PC-9 (cell line): ENCODE measurements at places on chromosomes 11 and 22. TPM values are rescaled to one million over a fixed set of nuclear protein-coding genes. Genes with fewer than 3 reads are reported as not detected.
A peak's percentile ranks its signal among the peaks of the same experiment; 100 is the strongest.

The FAT3 gene
- 3.4 and 7.6 TPM in 2 replicates for total RNA-seq

The OR5P2 gene
- total RNA-seq, result 1.3 and 2.5 TPM in 2 replicates

The PDE3B gene
- total RNA-seq, result not detected in 2 replicates

The ZDHHC5 gene
- total RNA-seq, result 94.2 and 101 TPM in 2 replicates

The KRTAP5-7 gene
- not detected in 2 replicates for total RNA-seq

The FGF4 gene
- not detected in 2 replicates for total RNA-seq

The CDC42BPG gene
- total RNA-seq, result 31.3 and 33.8 TPM in 2 replicates

GRCh38 chr22:30920407-30920806 is 48.2 kb downstream of the MORC2 start:
- no peak overlapping the region for H3K4me3 ChIP-seq
- H3K4me1 ChIP-seq, result no peaks in the 10 kb centered on the region
- no peaks in the 10 kb centered on the region for H3K27me3 ChIP-seq
- H3K36me3 ChIP-seq, result no peaks in the 10 kb centered on the region
- DNase-seq, result peak; percentile 46

DNA sequence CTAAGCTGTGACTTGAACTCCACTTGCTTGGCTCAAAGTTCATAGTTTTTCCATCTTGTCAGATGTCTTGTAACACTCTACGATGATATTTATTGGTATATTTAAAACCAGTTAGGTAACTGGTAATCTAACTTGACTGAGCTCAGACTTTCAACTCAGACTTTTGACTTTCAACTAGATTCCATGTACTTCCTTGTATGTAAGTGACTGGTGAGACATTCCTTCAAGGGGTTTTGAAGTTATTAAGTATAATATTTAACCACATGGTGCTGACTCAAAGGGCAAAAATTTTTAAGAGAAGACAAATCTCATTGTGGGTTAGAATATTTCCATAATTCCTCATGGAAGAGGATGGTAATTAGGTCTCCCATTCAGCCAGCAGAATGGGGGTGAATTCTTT is 631.3 kb upstream of the ANO5 start:
- no peaks in the 10 kb centered on the region for H3K36me3 ChIP-seq
- DNase-seq, result no peak
- H3K27ac ChIP-seq, result no peak overlapping the region
- no peaks in the 10 kb centered on the region for H3K4me1 ChIP-seq

GRCh38 chr11:94504689-94505293 is 7.5 kb upstream of the C11orf97 start:
- H3K4me1 ChIP-seq, result no peaks in the 10 kb centered on the region; the same call in 1 of the 2 replicates
- no peak for DNase-seq
- H3K27ac ChIP-seq, result no peak overlapping the region

DNA sequence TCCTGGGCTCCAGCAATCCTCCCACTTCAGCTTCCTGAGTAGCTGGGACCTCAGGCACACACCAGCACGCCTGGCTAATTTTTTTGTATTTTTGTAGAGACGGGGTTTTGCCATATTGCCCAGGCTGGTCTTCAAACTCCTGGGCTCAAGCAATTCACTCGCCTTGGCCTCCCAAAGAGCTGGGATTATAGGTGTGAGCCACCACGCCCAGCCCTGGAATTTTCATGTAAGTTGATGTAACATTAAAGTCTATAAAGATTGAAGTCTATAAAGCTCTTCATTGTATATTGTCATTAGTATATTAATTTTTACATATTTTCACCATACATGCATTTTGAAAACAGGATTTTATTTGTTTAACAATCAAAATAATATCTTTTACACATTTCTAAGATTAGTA is 12.5 kb upstream of the DDX17 start:
- peaks cover 5% of the 10 kb centered on the region; the same call in 1 of the 2 replicates for H3K4me1 ChIP-seq
- H3K4me3 ChIP-seq, result no peak overlapping the region
- H3K27me3 ChIP-seq, result no peaks in the 10 kb centered on the region
- H3K36me3 ChIP-seq, result no peaks in the 10 kb centered on the region
- H3K27ac ChIP-seq, result no peak overlapping the region

DNA sequence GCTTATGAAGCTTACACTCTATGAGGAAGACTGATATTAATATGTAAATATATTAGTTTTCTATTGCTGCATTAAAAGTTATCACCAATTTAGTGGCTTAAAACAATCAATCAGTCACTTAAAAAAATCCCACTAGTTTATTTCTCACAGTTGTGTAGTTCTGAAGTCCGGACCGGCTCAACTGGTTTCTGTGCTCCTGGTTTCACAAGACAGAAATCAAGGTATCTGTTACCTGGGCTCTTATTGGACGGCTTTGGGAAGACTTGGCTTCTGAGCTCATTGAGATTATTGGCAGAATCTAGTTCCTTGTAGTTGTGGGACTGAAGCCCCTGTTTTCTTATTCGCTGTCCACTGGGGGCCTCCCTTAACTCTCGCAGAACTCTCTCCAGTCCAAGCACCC is 343.0 kb downstream of the RAB38 start:
- peak; percentile 3 for DNase-seq
- no peaks in the 10 kb centered on the region for H3K36me3 ChIP-seq
- H3K4me1 ChIP-seq, result no peaks in the 10 kb centered on the region
- no peaks in the 10 kb centered on the region for H3K27me3 ChIP-seq

DNA sequence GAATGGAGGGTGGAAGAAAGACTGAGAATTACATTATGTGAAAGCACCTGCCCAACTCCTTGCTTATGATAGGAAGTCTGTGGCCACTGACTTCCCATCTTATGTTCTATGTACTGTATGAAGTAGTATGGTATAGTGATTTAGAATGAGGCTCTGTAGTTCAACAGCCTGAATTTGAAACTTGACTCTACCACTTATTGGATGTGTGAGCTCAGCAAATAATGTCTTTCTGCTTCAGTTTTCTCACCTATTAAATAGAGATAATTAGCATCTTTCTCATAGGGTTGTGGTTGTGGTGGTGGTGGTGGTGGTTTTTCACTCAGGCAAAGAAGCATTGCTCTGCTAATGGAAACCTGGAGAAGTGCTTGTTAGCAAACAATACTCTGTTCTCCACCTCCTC is 121.6 kb downstream of the PAX6 start:
- H3K27me3 ChIP-seq, result no peaks in the 10 kb centered on the region
- no peak overlapping the region for H3K27ac ChIP-seq
- no peak for DNase-seq
- no peaks in the 10 kb centered on the region for H3K36me3 ChIP-seq
- H3K4me3 ChIP-seq, result no peak overlapping the region

- no peaks in the 10 kb centered on the region for H3K4me1 ChIP-seq
- no peak overlapping the region for H3K4me3 ChIP-seq
- no peaks in the 10 kb centered on the region for H3K36me3 ChIP-seq
- no peak for DNase-seq
- no peak overlapping the region for H3K27ac ChIP-seq
Observed at GRCh38 chr22:23383491-23384361, 196.4 kb downstream of the IGLL1 start.

DNA sequence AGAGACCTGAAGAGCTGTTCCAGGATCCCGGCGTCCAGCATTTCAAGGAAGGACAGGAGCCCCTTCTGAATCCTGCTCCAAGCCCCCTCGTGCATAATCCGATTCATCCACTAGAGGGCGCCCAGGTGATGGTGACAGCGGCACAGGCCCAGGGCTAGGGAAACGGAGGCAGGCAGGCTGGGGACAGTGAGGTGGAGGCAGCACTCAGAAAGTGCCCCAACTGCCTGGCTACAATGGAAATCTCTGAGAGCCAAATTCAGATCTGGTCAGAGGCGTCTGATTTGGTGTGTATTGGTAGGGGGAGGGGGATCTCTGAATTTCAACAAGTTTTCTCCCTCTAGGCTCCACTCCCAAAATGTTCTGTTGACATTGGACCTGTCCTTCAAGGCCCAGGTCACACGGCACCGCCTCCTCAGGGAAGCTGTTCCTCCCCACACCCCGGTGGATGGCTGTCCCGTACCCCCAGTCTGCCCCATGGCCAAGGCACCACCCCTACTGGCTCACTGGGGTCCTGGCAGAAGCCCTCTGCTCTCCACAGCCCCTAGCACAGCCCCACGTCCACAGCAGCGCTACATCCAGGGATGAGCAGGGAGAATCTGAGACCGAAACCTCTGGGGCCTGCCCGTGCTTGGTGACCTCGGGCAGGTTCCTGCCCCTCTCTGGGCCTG is 142.9 kb downstream of the CRYBB2 start:
- H3K36me3 ChIP-seq, result no peaks in the 10 kb centered on the region
- no peaks in the 10 kb centered on the region for H3K4me1 ChIP-seq
- no peaks in the 10 kb centered on the region for H3K27me3 ChIP-seq

DNA sequence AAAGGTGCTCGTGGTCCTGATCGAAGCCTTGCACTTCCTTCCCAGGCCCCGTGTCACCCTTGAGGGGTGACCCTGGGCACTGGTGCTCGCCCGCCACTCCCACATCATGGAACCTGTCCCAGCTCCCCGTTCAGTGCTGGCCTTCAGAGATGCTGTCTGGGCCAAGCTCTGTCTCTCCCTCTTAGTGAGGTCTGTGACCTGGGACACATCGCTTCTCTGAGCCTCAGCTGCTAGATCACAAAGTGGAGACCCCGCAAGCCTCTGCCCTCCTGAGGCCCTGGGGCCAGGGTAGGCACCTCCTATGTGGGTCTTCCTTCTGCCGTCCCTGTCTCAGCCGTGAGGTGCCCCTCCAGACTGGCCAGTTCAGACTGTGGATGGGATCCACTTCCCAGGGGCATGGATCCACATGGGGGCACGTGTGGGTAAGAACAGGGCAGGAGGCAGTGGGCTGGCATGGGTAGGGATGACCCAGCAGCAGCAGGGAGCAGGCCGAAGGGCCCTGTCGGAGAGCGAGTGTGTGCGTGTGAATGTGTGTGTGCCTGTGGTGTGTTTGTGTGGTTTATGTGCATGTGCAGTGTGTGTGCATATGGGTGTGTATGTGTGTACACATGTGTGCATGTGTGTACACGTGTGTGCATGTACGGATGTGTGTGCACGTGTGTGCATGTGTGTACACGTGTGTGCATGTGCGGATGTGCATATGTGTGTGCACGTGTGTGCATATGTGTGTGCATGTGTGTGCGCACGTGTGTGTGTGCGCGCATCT is 1073.7 kb downstream of the BRD1 start:
- DNase-seq, result no peak
- no peak overlapping the region for H3K4me3 ChIP-seq
- no peak overlapping the region for H3K27ac ChIP-seq
- peaks cover 87% of the 10 kb centered on the region for H3K27me3 ChIP-seq

GRCh38 chr11:116638463-116638862 is 134.3 kb downstream of the BUD13 start:
- no peak overlapping the region for H3K4me3 ChIP-seq
- H3K27ac ChIP-seq, result no peak overlapping the region
- H3K36me3 ChIP-seq, result no peaks in the 10 kb centered on the region
- peaks cover 86% of the 10 kb centered on the region for H3K27me3 ChIP-seq

DNA sequence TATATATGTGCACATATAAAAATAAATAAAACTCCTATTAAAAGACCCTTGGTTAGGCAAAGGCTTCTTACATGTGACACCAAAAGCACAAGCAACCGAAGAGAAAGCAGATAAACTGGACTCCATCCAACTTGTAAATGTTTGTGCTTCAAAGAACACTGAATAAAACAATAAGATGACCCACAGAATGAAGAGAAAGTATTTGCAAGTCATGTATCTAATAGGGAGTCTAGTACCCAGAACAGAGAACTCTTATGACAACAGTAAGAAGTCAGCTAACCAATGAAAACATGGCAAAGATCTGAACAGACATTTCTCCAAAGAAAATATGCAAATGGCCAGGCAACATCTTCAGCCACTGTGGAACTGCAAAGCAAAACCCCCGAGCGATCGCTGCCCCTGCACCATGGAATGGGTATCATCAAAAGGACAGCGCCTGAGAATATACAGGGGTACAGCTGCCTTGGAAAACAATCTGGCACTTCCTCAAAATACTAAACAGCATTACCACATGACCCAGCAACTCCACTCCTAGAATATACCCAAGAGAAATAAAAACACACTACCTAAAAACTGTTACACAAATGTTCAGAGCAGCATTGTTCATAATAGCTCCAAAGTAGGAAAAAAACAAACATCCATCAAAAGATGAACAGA is 17.2 kb downstream of the BRD1 start:
- no peak overlapping the region for H3K27ac ChIP-seq
- H3K27me3 ChIP-seq, result no peaks in the 10 kb centered on the region
- H3K36me3 ChIP-seq, result peaks cover 12% of the 10 kb centered on the region; the same call in 1 of the 2 replicates
- peaks cover 3% of the 10 kb centered on the region; the same call in 1 of the 2 replicates for H3K4me1 ChIP-seq
- no peak overlapping the region for H3K4me3 ChIP-seq

DNA sequence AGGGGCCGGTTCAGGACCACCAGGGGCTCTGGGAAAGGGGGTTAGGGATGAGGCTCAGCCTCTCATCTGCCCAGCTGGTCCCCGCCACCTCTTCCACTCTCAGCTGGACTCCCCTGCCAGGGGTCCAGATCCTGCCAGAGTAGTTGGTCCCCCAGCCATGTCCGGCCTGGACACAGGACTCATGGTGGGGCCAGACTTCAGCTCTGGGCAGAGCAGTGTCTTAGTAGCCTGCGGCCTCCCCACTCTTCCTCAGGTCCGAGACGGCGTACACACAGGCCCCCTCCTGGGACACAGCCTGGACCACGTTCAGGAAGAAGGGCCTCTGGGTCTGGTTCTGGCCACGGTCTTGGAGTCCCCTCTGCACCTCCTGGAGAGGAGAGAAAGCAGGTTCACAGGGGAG is 25.1 kb downstream of the GGT5 start:
- H3K27me3 ChIP-seq, result no peaks in the 10 kb centered on the region
- H3K27ac ChIP-seq, result no peak overlapping the region
- DNase-seq, result no peak
- no peak overlapping the region for H3K4me3 ChIP-seq
- no peaks in the 10 kb centered on the region for H3K36me3 ChIP-seq

- no peak overlapping the region for H3K27ac ChIP-seq
- H3K4me1 ChIP-seq, result no peaks in the 10 kb centered on the region
- DNase-seq, result peak; percentile 17
- no peak overlapping the region for H3K4me3 ChIP-seq
Observed at GRCh38 chr11:70542406-70542805, 144.1 kb downstream of the CTTN start.

GRCh38 chr11:68127714-68128681 is 6.8 kb upstream of the CHKA start:
- no peaks in the 10 kb centered on the region for H3K27me3 ChIP-seq
- H3K36me3 ChIP-seq, result no peaks in the 10 kb centered on the region
- DNase-seq, result peak; percentile 86
- peak overlapping the region; percentile 97 for H3K27ac ChIP-seq
- H3K4me1 ChIP-seq, result peaks cover 81% of the 10 kb centered on the region

DNA sequence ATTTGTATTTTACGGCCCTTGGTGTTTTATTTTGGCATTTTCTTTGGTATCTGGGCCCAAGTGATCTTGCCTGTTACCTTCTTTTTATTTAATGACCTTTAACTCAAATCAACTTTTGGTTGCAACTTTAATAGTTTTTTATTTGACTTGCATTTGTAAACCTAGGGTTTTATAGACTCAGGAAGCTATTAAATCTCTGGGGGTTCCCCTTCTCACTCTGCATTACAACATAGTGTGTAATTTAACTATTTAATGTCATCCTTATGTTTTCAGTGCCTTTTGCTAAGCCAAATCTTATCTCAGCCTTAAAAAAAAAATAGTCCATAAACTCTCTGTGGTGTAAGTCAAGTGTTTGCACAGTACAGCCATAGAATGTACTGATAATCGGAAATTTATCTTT is 3.4 kb downstream of the FJX1 start:
- H3K27me3 ChIP-seq, result no peaks in the 10 kb centered on the region
- H3K4me1 ChIP-seq, result peaks cover 32% of the 10 kb centered on the region
- peak overlapping the region; percentile 15 for H3K27ac ChIP-seq
- H3K36me3 ChIP-seq, result no peaks in the 10 kb centered on the region

GRCh38 chr11:16780146-16780545 is 41.7 kb downstream of the C11orf58 start:
- peaks cover 14% of the 10 kb centered on the region for H3K4me1 ChIP-seq
- H3K4me3 ChIP-seq, result no peak overlapping the region
- H3K27me3 ChIP-seq, result no peaks in the 10 kb centered on the region
- H3K36me3 ChIP-seq, result no peaks in the 10 kb centered on the region
